Mesangial cell (primary cell): ENCODE measurements at places on chromosomes 3 and 15. TPM values are rescaled to one million over a fixed set of nuclear protein-coding genes. Genes with fewer than 3 reads are reported as not detected.

PRR20G gene
- not detected in 2 replicates for total RNA-seq

NOX5 gene
- total RNA-seq = 0.16 and 1.1 TPM in 2 replicates

SCN5A gene
- 0.76 and 2.9 TPM in 2 replicates for total RNA-seq

RLBP1 gene
- not detected in 2 replicates for total RNA-seq

DAZL gene
- not detected in 2 replicates for total RNA-seq

C3orf20 gene
- total RNA-seq = not detected in 2 replicates

MKRN3 gene
- total RNA-seq = not detected in 2 replicates

ARPIN gene
- 9.0 and 13.1 TPM in 2 replicates for total RNA-seq

GUCA1C gene
- total RNA-seq = 1.3 TPM in 1 of 2 replicates, not detected in the other

SPATA12 gene
- total RNA-seq = 0.13 and 0.16 TPM in 2 replicates

MUC20 gene
- 0.38 TPM in 1 of 2 replicates, not detected in the other for total RNA-seq

PARP3 gene
- total RNA-seq = 10.8 and 19.9 TPM in 2 replicates

APBA2 gene
- total RNA-seq = 31.3 and 35.4 TPM in 2 replicates

PCOLCE2 gene
- total RNA-seq = 1.0 and 2.9 TPM in 2 replicates

IQCH gene
- 1.1 and 2.0 TPM in 2 replicates for total RNA-seq

TOMM70 gene
- total RNA-seq = 20.4 and 30.8 TPM in 2 replicates

RHCG gene
- total RNA-seq = not detected in 2 replicates
